Mammary epithelial cell (primary cell): ENCODE measurements at places on chromosomes 6 and 20. TPM values are rescaled to one million over a fixed set of nuclear protein-coding genes. Genes with fewer than 3 reads are reported as not detected.

The TRIM26 gene
- 37.2 TPM for polyA plus RNA-seq

The MAPK13 gene
- polyA plus RNA-seq: 23.6 TPM

The LTA gene
- polyA plus RNA-seq: not detected

The MAFB gene
- 0.16 TPM for polyA plus RNA-seq

The KHDRBS2 gene
- not detected for polyA plus RNA-seq

The RSPH9 gene
- polyA plus RNA-seq: not detected

The PRSS16 gene
- polyA plus RNA-seq: 11.9 TPM

The DACT2 gene
- not detected for polyA plus RNA-seq

The DEFB124 gene
- not detected for polyA plus RNA-seq

The L3MBTL1 gene
- 1.8 TPM for polyA plus RNA-seq

The ZNF451 gene
- 14.9 TPM for polyA plus RNA-seq
